ENCODE measurements at places on chromosomes 1 and 21.
A peak's percentile ranks its signal among the peaks of the same experiment; 100 is the strongest.

DNA sequence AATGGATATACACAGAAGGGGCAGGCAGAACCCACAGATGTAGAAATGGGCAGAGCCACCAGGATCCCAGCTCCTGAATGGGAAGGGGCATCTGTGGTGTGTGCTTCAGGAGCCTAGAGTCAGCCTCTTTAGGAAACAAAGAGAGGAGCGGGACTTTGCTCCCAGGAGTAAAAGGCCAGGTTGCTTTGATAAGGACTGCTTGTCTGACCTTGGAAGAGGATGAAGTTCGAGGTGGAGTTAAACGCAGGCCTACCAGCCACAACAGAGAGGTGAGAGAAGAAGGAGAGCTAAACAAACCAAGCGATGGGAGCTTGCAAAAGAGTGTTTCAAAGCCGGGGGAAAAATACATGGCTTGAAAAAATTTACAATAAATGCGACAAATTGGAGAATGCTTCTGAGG is 49.9 kb upstream of the TMPRSS2 start:
- no peak for DNase-seq

DNA sequence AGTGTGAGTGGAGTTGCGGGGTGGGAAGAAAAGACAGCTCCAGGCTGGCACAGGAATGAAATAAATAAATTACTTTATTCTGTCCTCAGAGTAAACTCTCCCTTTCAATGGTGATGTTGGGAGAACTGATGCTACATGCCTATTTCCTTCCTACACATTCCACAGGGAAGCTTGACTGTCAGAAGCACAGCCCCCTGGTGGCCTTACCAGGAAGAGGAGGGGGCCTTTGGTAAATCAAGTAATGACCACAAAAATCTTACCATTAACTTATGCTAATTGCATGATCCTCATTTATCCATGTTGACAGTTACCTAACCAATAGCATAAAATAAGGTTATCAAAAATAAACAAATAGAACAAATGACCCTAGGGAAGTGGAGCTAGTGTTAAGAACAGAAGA is 605.0 kb upstream of the PKN2 start:
- DNase-seq: peak; percentile 34

GRCh38 chr1:118190561-118190960 is 5.5 kb upstream of the SPAG17 start:
- DNase-seq: peak; percentile 1

GRCh38 chr21:17390569-17390968 is 122.3 kb upstream of the CXADR start:
- DNase-seq: no peak

DNA sequence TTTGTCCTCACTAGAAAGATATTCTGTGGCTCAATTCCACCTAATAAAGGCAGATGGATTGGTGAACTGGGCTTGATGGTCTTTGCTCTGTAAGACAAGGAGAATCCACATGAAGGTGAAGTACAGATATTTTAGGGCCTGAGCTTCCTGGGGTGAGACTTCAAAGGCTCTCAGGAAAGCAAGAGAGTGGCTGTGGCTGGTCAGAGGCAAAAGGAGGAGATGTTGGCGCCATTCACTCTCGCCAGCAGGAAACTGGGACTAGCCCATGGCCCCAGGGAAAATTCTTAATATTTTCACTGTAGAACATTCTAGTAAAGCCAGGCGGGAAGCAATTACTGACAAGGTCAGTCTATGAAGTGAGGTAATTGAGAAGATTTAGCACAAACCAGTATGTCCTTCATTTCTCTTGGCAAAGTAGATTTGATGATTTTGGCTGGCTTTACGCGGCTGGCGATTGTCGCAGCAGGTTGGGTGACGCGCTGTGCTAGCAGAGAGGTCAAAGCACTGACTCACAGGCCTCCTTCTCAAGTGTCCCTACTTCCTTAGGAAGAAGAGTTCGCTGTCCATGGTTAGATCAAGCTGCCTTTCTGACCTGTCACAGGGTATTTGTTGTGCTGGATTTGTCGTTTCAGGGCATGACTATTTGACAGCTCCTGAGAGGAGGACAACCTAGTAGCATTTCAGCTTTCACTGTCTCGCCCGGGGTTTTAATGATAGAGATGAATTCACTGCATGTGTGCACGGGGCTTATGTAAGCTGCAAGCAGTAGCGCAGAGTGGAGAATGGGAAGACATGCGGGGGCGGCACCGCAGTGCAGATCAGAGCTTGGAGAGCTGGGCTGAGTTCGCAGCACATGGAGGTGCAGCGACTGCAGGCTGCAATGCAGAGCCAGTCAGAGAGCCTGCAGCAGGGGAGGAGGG is 32.7 kb downstream of the XCL1 start:
- DNase-seq: peak; percentile 38

DNA sequence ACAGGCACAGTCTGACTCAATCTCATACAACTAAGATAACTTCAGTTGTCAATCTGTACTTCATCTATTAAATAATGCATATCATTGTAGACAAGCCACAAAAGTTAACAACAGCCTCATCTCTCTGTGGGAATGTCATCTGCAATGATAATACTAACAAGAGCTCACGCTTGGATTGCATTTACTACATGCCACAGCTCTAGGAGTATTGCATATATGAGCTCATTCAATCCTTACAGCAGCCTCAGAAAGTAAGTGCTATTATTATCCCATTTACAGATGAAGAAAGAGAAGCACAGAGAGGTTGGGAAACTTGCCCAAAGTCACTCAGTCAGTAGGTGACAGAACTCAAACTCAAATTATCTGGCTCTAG is 105.7 kb upstream of the GUCA2B start:
- DNase-seq: no peak

DNA sequence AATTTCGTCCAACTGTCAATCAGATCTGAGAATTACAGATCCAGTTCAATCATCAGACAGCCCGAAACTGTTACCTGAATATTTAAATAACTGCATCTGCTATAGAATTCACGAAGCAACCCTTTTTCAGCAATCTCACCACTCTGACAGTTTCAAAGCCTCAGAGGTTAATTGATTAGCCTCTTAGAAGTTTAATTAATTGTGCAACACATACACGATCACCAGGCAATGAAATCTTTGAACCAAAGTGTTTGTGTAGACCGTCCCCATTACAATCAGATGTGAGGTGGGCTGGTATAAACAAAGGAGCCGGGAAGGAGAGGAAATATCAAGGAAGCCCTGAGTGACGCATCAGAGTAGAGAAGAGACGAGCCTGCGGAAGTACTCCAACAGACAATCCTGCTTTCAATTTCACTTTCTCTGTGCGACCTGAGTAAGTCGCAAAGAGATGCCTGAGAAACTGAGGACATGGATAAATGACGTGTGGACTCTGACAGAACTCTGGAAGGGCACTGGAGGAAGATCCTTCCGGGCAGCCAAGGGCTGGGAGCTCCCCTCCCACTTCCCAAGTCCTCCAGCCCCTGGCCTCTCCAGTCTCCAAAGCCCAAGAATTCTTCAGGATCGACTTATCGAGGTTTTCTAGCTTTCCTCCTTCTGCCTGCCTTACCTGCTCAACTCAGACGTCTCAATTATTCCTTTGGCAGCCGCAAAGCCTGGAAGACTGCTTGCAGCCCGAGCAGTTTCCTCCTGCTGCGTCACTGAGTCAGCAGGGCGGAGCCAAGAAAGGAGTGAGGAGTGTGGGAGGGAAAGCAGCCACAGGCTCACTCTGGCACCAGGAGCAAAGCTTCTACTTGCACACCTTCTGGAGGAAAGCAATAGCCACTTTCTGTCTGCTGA is at the start of gene RNASEL:
TSS of gene RNASEL (minus strand) at position 757 of the 897 bp plus-strand sequence. CDS start 2,450 bp downstream, outside the sequence.
- peak; percentile 78 for DNase-seq

GRCh38 chr21:22575165-22575584 is 1577.0 kb downstream of the NCAM2 start:
- peak; percentile 88 for DNase-seq

DNA sequence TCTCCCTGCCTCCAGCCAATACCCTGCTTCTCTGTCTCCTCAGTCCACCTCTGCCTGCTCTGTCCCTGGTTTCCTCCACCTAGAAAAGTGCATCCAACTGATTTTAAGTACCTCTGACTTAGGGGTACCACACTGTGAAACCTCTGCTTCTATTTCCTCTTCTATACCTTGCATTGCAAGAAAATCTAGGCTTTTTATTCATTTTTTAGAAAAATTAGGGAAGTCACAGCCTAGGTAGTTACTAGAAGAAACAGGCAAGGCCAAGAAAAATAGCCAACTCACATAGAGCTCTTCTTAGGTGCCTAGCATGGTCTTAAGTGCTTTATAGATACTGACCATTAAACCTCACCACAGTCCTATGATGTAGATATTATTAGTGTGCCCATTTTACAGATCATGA is 39.1 kb downstream of the HIVEP3 start:
- no peak for DNase-seq

DNA sequence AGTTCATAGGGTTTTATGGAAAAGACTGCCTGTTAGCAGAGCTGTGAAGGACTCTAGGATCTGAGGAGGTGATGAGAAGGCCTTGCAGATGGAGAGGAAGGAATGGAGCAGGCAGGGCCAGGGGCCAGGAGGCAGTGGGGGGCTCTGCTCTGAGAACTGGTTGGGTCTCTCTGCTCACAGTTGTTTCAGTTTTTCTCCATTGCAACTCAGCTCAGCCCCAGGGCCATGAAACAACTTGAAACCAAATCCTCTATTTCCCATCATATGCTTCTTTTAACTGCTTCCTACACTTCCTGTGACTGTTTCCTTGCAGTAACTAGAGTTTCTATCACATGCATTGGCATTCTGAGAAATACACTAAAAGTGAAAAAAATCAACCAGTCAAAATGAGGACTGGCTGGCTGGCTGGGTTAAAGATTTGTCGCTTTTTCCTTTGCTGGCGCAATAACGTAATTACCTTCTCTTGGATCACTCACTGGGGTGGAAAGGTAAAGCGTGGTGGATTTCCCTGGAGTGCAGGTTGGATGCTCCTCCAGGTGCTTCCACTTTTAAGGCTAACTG is 172.0 kb downstream of the CDC7 start:
- DNase-seq: no peak

- DNase-seq: no peak
Measured at GRCh38 chr1:94715321-94715720, 104.8 kb upstream of the SLC44A3 start.

GRCh38 chr1:168917796-168918195 is 188.7 kb upstream of the ATP1B1 start:
- no peak for DNase-seq

GRCh38 chr1:192609110-192610079 is 26.6 kb upstream of the RGS13 start:
- no peak for DNase-seq

DNA sequence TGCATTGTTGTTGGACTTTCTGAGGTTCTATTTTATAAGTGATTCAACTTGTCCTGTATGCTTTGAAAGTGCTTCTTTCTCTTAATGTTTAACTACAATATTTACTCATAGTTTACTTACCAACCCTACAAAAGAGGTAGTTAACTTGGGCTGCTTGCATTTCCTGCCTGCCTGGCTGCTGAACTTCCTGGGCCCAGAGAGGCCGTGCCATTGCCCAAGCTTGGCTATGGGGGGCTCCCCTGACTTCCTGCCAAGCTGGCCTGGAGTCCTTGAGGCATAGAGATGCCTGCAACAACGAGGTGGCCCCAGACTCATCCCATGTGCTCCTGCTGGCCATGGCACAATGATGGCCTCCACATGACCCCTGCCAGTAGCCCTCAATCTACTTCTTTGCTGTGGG is 361.6 kb upstream of the PLD5 start:
- DNase-seq: no peak

- peak; percentile 84 for DNase-seq
Measured at GRCh38 chr1:21937372-21938121, 437 bp upstream of the HSPG2 start.

GRCh38 chr1:167924543-167925231 is 10.8 kb upstream of the ADCY10 start:
- DNase-seq: no peak

DNA sequence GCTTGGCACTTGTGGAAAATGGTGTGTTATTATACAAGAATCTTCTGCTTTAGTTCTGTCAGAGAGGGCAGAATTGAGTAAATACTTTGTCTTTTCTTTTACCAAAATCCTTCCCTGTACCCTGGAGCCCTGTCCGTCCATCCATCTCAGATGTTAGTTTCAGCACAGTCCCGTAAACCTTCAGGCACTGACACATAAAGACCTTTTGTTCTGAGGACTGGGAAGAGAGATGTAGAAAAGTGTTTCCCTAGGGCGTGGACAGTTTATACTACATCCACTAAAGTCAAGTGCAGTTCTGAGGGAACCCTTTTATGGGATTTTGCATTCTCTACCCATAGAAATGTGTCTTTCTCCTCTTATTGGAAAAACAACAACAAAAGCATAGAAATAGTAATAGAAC is 162.4 kb downstream of the PDE4B start:
- DNase-seq: no peak

GRCh38 chr21:9763306-9763705 is 758.1 kb upstream of the TPTE start:
- DNase-seq: no peak

DNA sequence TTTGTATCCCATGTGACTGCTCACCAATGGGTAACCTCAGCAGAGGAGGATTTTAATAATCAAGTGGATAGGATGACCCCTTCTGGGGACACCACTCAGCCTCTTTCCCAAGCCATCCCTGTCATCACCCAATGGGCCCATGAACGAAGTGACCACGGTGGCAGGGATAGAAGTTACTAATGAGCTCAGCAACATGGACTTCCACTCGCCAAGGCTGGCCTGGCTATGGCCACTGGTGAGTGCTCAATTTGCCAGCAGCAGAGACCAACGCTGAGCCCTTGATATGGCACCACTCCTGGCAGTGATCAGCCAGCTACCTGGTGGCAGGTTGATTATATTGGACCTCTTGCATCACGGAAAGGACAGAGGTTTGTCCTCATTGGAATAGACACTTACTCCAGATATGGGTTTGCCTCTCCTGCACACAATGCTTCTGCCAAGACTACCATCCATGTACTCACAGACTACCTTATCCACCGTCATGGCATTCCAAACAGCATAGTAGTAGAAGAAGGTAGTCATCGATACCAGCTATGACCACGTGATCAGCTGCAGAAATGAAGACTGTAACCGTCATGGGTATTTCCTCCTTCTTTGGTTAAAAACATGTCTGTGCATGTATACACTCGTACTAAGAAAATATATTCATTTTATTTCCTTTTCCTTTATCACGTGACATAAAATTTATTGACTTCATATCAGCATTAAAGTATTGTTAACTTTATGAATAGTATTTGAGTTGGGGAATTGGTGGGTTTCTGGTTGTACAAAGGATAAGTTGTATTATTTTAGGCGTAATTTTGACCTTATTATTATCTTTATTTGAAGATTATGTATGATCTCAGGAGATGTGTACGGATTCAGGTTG is 562.6 kb downstream of the PTPRU start:
- no peak for DNase-seq

- DNase-seq: no peak
Measured at GRCh38 chr1:176987016-176987415, 177.5 kb downstream of the ASTN1 start.

DNA sequence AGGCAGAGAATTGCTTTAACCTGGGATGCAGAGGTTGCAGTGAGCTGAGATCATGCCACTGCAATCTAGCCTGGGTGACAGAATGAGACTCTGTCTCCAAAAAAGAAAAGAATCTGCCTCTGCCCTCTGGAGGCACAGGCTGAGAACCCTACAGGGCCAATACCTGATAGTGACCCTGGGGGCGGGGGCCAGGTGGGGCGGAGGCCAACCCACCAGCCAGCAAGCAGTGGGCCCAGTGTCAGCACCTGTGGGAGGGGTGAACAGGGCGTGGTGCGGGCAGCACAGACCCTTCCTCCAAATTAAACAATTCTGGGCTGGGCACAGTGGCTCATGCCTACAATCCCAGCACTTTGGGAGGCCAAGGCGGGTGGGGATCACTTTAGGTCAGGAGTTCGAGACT is 19.0 kb upstream of the PLEKHG5 start:
- no peak for DNase-seq

- DNase-seq: no peak
Measured at GRCh38 chr1:219533280-219533679, 79.6 kb downstream of the ZC3H11B start.

- DNase-seq: no peak
Measured at GRCh38 chr1:93461236-93461635, 13.3 kb downstream of the FNBP1L start.

- peak; percentile 31 for DNase-seq
Measured at GRCh38 chr1:8847990-8848389, 30.5 kb downstream of the ENO1 start.
